ENCODE measurements at places on chromosomes 3 and 15.
A peak's percentile ranks its signal among the peaks of the same experiment; 100 is the strongest.

GRCh38 chr3:185926445-185926844 is 11.4 kb downstream of the TRA2B start:
- no peak for DNase-seq

DNA sequence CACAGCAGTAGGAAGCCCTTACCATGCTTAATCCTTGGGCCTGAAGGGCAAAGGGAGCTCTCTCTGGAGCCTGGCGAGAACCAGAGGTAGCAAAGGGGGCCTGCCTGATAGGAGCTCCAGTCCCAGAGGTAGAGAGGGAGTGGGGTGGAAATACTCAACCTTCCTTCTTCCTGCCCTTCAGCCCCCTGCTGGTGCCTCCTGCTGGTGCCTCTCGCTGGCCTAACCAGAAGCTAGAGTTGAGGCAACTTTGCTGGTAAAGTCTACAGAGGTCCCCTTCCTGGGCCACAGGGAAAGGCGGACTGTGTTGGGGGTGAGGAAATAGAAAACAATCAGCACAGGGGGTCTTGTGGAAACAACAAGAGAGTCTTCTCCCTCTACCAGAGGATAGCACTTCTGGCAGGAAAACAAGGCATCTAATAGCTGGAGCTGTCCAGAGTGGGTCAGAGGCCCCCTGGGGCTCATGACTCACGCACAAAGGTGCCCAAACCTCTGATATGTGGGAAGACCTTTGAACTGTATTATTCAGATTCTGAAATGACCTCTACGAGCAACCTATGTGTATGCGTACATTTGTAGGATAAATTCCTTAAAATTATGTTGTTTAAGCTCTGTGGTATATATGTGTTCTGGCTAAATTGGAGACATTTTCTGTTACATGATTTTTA is 133.9 kb downstream of the LRRC28 start:
- DNase-seq, result no peak

- no peak for DNase-seq
Measured at GRCh38 chr15:58398071-58398470, 33.7 kb upstream of the LIPC start.

GRCh38 chr3:55243678-55244077 is 243.4 kb downstream of the WNT5A start:
- no peak for DNase-seq

- DNase-seq, result peak; percentile 61
Measured at GRCh38 chr3:150409512-150410310, 1.6 kb downstream of the TSC22D2 start.

GRCh38 chr3:167095976-167096375 is 284.1 kb downstream of the ZBBX start:
- no peak for DNase-seq

DNA sequence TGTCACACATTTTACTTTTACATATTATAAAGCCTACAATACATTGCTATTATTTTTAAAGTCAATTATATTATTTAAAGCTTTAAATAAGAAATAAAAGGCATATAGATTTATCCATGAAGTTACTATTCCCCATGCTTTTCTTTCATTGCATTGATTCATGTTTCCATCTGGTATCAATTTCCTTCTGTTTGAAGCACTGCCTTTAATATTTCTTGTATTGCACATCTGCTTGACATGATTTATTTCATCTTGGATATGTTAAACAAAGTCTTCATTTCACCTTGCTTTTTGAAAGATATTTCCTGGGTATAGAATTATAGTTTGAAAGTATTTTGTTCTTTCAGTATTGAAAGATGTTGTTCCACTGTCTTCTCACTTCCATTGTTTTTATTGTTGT is 174.3 kb upstream of the MBNL1 start:
- DNase-seq, result no peak

DNA sequence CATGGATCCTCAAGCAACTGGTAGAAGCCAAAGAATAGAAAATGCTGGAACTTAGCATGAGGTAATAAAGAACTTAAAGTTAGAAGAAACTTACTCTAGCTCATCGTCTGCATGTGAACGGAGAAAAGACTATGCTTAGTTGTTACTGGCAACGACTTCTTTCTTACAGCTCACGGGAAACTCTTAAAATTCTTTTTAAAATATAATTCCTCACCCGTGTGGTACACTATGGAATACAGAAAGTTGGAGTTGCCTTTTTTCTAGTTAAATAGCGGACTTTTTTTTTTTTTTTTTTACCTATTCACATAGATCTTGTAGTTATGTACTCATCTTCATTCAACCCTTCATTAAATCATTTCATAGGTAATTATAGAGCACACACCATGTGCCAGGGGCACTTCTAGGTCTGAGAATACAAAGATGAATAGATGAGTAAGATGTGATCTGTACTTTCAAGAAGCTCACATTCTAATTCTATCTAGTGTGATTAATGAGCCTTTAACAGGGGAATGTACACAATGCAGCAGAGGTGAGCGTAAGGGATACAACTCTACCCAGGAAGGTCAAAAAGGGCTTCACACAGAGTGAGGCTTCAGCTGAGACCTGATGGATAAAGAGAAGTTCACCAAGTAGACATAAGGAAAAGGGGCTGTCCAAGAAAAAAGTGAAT is 18.4 kb upstream of the KCNMB2 start:
- no peak for DNase-seq

GRCh38 chr15:101652786-101653430 is 727 bp upstream of the TM2D3 start:
- DNase-seq, result peak; percentile 33

GRCh38 chr3:50503504-50504342 is at the start of gene CACNA2D2:
CACNA2D2 (minus strand) TSS chr3:50503634; CDS start chr3:50503423, 211 bp downstream.
- peak; percentile 64 for DNase-seq

GRCh38 chr3:184766555-184767261 is 45.3 kb upstream of the VPS8 start:
- DNase-seq, result no peak

GRCh38 chr3:167166012-167166411 is 214.1 kb downstream of the ZBBX start:
- no peak for DNase-seq

Measured in AG20443 (cell line).